ENCODE measurements at places on chromosomes 1 and 21.

- peak; percentile 62 for DNase-seq
Observed at GRCh38 chr1:14602136-14602535, 3.7 kb downstream of the KAZN start.

DNA sequence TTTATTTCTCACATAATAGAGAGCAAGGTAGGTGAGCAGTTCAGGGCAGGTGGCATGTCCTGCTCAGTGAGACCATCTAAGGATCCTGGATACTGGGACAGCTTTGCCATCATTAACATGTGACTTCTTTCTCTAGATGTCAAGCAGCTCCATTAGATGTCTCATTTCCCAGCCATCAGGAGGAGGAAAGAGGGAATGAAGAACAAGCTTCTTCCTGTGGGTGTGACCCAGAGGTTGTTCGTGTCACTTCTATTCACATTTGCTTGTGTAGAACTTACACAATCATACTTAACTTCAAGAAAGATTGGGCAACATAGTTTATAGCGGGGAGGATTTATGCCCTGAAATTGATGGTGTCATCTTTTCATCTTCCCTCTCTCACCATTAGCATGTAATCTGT, 169.2 kb upstream of the B3GALT2 start:
- no peak for DNase-seq

DNA sequence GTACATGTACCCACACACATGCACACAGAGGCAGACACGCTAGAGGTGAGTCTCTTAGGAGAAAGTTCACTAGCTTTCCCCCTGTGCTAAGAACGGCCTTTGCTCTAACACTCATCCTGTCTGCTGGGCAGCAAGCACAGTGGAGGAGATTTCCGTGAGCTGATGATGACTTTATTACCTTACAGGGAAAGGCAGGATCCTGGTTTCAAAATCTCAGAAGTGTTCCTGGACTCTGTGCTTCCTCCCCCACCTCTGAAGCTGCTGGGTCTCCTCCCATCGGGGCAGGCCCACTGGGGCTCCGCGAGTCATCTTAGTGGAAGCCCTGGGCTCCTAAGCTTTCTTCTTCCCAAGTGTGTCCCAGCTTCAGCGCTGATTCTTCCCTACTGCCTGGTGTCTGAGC, 2.7 kb downstream of the FAM3B start:
- DNase-seq, result peak; percentile 24

- DNase-seq, result no peak
Observed at GRCh38 chr1:30684881-30685795, 38.2 kb downstream of the MATN1 start.

GRCh38 chr1:174877208-174877673, 122.5 kb upstream of the CACYBP start:
- DNase-seq, result no peak

GRCh38 chr1:224730540-224730939, 114.4 kb downstream of the CNIH3 start:
- DNase-seq, result no peak

GRCh38 chr1:243726806-243727502, 123.1 kb downstream of the AKT3 start:
- DNase-seq, result no peak

DNA sequence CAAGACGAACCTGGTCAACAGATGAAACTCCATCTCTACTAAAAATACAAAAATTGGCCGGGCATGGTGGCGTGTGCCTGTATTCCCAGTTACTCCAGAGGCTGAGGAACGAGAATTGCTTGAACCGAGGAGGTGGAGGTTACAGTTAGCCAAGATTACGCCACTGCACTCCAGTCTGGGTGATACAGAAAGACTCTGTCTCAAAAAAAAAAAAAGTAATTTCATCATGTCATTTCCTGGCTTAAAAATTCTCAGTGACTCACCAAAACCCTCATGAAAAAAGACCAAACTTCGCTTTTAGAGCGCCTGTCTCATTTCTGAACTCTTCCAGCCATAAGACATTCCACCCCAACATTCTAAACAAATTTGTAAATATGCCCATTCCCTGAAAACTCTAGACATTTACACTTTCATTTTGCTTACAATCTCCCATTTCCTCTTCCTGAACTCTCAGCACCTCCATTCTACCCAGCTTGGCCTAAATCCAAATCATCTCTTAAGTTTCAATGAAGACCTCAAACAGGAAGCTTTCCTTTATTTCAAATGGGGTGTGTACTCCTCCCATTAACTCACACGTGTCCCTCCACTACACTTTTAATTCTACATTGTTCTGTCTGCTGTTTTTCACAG, 50.5 kb upstream of the PRRC2C start:
- DNase-seq, result peak; percentile 91

- peak; percentile 27 for DNase-seq
Observed at GRCh38 chr1:152622803-152623202, at the start of gene LCE3A. LCE3A (minus strand) TSS chr1:152623103; CDS start chr1:152623103, 0 bp downstream.

DNA sequence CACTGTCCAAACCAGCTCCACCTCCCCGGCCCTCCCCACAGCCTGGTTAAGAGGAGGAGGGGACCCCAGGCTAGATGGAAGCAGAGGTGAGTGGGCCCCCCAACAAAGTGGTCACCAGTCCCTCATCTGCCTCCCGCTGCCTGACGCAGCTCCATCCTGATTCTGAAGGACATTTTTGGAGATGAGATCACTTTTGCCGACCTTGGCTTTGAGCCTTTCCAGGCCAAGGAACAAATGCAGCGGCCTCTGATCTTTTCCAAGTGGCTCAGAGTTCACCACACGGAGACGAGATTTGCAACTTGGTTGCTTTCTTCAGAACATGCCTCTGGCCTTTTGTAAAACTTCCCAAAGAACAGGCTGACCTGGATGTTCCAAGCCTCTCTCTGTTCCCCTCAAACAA, 223.1 kb downstream of the NPHP4 start:
- DNase-seq, result no peak

GRCh38 chr1:31926252-31926651, 11.9 kb downstream of the PTP4A2 start:
- DNase-seq, result no peak

DNA sequence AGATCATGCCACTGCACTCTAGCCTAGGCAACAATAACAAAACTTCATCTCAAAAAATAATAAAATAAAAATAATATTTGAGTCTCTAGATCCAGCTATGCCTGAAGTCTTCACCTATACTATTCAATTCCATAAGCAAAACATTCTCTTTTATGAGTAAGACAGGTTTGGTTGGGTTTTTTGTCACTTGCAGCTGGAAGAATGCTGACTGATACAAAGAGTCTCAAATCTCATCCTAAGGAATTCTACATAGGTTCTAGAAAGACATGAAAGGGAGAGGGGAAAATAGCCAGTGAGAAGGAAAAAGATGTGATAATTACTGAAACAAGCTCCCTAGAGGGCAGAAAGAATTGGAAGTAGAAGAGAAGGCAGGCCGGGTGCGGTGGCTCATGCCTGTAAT, 30.4 kb upstream of the MED18 start:
- DNase-seq, result no peak

DNA sequence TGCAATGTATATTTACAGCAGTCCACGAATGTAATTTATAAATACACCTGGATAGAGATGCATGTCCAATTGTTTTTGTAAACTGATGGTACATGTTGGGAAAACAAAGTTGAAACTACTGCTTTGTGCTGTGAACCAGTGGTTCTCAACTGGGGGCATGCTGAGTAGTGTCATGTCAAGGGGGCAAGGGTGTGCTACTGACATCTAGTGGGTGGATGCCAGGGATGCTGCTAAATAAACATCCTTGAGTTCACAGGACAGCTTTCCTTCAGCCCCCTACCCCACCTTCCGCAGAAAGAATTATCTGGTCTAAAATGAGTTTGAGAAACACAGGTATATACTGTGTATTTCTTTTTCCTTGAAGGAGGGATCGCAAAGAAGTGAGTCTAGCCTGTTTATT, 95.9 kb downstream of the RASAL2 start:
- DNase-seq, result peak; percentile 58

DNA sequence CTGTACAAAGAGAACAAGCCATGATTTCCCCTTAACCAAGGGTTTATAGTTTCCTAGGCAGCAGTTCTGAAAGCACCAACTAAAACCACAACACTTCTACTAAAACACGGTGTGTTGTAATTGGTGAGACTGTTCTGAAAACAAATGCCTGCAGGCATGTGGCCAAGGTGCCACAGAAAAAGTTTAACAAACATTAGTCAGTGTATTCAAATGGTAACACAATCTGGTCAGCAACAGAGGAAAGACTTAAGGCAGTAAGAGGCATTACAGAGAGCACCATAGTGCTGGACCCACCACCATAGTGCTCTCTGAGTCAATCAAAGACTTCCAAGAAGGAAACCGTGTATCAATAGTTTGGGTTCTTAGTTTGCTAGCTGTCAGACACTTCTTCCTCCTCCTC, 16.7 kb downstream of the SNIP1 start:
- DNase-seq, result peak; percentile 91

- DNase-seq, result no peak
Observed at GRCh38 chr1:111468717-111469100, 5.1 kb upstream of the C1orf162 start.

DNA sequence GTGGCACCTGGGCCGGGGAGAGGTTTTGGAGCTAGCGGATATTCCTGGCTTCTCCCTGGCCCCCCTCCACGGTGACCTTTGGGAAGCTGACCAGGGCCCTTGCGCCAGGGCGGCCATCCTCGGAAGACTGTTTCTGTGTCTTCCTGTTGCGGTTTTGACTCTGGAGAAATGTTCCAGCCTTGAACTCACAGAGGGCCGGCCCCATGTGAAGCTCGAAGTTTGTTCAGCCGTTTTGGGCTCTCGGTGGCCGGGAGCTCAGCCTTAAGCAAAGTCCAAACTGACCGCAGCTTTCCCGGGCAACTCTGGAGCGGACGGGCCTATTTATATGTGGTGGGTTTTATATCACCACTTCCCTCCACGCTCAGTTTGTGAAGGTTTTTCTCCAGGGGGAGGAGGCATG, 17.0 kb upstream of the WNT4 start:
- DNase-seq, result no peak

DNA sequence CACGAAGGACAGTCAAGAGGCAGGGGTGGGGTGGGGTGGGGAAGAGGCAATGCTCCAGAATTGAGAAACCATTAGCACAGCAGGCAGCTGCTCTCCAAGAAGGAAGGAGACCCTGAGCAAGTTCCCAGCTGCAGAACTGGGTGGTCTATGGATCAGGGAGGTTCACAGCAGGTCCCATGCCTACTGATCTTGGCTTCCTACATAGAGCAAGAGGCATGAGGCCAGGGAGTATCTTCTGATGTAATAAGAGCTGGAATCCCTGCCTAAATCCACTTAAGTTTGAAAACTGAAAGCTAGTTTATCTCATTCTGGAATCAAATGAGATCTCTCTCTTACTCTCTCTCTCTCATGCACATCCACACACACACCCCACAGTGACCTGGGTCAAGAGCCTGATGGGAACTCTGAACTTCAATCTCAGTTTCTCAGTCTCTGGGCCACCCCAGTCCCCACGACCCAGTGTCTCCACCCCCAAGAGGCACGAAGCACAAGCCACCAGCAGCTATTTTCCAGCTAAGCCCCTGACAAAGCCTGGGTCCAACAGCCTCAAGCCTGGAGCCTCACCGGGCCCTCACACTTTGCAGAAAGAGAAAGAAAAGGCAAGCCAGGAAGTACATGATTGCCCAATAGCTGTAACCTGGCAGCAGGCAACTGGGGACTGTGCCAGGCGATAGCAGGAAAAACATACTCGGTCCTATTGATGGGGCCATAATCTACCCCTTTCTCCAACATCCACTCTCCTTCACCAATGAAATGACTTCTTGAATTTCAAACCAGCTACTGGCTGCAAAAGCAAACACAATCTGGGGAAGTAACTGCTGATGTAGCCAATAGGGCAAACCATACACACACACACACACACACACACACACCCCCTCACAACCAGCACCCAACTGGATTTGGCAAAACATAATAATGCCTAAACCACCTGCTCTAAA, 2.2 kb downstream of the NUAK2 start:
- DNase-seq, result peak; percentile 89

GRCh38 chr1:81799939-81800694, 617 bp upstream of the ADGRL2 start:
- peak; percentile 31 for DNase-seq

GRCh38 chr1:11761988-11762406, at the start of gene C1orf167:
C1orf167 (plus strand) TSS chr1:11762193; CDS start chr1:11764401, 2,208 bp downstream.
- DNase-seq, result no peak

GRCh38 chr1:174964972-174965361, 34.8 kb upstream of the CACYBP start:
- DNase-seq, result no peak

GRCh38 chr1:2242814-2243725, 15.0 kb downstream of the SKI start:
- no peak for DNase-seq

GRCh38 chr1:18554597-18554996, 73.9 kb downstream of the KLHDC7A start:
- DNase-seq, result no peak

GRCh38 chr1:11523746-11524464, 45.0 kb downstream of the DISP3 start:
- DNase-seq, result no peak

- DNase-seq, result peak; percentile 66
Observed at GRCh38 chr21:16159971-16160350, 430.2 kb downstream of the USP25 start.

DNA sequence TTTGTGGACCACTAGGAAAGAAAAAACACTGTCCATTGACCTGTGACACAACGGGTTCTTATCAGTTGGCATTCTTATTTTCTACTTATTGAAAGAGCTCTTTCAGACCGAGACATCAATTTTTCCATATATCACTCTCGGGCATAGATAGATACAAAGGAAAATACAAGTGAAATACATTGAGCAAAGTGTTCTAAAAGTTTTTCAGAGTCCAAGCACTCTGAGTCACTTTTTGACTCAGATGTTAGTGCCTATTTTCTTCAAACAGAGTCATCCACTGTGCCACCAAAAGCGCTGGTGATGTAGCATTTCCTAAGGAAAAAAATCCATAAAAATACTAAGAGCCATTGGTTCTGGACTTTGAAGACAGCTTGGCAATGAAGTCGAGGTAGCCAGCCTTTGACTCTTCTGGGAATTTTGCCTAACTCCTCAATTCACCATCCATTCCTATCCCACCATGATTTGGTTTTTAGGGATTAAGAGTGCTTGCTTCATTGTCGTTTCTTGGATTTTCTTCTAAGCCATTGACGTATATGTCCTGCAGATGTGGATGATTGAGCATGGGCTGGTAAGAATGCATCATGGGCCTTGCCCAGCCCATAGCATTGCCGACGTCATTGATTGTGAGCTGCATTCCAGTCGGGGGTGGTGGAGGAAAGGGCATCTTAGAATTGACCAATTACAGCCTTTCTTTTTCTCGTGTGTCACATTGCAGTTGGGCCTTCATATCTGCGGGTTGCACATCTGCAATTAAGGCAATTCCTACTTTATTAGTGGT, 10.6 kb downstream of the GALNT2 start:
- peak; percentile 49 for DNase-seq

- peak; percentile 12 for DNase-seq
Observed at GRCh38 chr21:16821588-16821987, 691.3 kb upstream of the CXADR start.

- peak; percentile 34 for DNase-seq
Observed at GRCh38 chr21:38861989-38862683, 56.4 kb downstream of the ETS2 start.

- DNase-seq, result no peak
Observed at GRCh38 chr1:74396933-74397332, 115.5 kb downstream of the LRRC53 start.

GRCh38 chr1:41850029-41850428, 68.7 kb downstream of the HIVEP3 start:
- peak; percentile 62 for DNase-seq

- peak; percentile 91 for DNase-seq
Observed at GRCh38 chr1:164716992-164717703, 158.2 kb downstream of the PBX1 start.

GRCh38 chr21:25323356-25323949, 283.8 kb downstream of the MRPL39 start:
- peak; percentile 36 for DNase-seq

GRCh38 chr1:75136921-75137641, 2.9 kb downstream of the LHX8 start:
- peak; percentile 28 for DNase-seq

GRCh38 chr21:36668713-36669112, 30.2 kb upstream of the SIM2 start:
- DNase-seq, result no peak

All from M059J (cell line).